Activated CD8-positive, alpha-beta memory T cell treated with anti-CD3 and anti-CD28 coated beads for 4 hours (primary cell): ENCODE measurements at places on chromosomes 7 and 10.
A peak's percentile ranks its signal among the peaks of the same experiment; 100 is the strongest.

GRCh38 chr10:94006591-94007550, 13.1 kb downstream of the PLCE1 start:
- DNase-seq, result no peak

DNA sequence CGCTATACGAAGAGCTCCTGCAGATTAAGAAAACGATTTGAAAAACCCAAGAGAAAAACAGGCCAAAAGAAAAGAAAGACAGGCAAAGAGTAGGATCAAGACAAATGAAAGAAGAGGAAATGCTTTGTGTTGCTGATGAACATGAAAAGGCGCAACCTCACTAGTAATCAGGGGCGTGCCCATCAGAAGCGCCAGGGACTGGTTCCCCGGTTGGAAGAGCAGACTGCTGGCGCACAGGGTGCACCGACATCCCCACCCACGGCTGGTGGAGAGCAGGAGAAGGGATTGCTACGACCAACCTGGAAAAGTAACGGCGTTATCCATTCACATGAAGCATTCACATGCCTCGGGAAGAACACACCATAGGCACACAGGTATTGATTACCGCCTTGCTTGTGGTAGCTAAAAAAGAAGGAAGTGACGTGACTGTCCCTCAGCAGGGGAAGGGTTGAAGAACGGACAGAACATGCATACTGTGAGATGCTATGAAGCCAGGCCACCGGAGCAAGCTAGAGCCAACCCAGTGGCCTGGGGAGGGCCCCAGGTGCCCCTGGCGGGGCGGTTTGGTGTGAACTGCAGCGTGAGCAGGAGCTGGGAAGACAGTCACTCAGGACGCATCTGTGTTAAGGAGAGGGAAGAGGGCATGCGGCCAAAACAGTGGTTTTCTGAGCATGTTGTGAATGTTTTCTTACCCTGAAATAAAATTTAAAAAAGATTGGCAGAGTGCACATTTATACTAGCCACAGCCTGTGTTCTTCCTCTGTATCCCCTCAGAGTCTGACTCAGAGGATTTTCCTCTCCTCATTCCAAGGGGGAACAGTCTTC, 18.3 kb downstream of the AGAP3 start:
- no peak for DNase-seq

- no peak for DNase-seq
These were observed 27.0 kb downstream of the CFAP46 start for GRCh38 chr10:132915411-132915810.

DNA sequence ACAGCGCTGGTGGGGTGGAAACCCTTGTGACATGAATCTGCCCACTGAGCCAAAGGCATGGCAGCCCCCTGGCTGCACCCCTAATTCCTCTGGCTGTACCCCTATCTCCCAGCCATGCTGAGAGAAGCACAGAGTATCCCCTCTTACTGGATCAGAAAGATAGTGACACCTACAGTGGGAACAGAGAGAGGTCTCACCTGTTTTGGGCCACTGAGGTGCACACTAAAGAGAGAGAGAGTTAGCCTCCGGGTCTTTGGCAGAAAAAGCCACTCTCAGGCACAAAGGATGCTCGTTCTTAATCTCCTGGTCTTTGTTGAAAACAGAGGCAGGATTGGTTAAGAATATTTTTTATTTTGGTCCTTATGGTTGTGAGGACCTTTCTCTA, 11.3 kb downstream of the TSPAN14 start:
- DNase-seq, result no peak

- no peak for DNase-seq
These were observed 169.1 kb downstream of the IMMP2L start for GRCh38 chr7:111393011-111393754.

- no peak for DNase-seq
These were observed 85.2 kb upstream of the GATAD1 start for GRCh38 chr7:92362131-92362530.

GRCh38 chr10:124217906-124218804, 124.8 kb upstream of the CHST15 start:
- DNase-seq, result no peak

- DNase-seq, result no peak
These were observed 9.8 kb upstream of the PNPLA8 start for GRCh38 chr7:108535744-108536143.

- no peak for DNase-seq
These were observed 46.6 kb downstream of the INSIG1 start for GRCh38 chr7:155344270-155344617.

DNA sequence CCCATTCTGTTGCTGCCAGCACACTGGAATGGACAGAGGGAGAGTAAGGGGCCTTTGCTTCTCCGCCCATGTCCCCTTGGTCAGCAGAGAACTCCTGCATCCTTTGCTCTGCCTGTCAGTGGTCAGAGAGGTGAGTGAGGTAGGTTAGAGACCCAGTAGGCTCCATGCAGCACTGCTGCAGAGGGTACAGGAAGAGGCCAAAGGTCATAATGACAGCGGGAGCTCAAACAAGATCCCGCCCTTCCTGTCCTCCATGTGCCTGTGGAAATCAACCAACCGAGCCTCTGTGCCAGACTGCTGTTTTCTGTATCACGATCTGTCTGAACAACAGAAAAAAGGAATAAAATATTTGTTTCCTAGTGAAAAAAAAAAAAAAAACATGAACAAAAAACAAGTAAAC, 81.4 kb downstream of the ZNF33B start:
- DNase-seq, result no peak

GRCh38 chr10:5827841-5828240, 14.6 kb upstream of the GDI2 start:
- DNase-seq, result no peak

DNA sequence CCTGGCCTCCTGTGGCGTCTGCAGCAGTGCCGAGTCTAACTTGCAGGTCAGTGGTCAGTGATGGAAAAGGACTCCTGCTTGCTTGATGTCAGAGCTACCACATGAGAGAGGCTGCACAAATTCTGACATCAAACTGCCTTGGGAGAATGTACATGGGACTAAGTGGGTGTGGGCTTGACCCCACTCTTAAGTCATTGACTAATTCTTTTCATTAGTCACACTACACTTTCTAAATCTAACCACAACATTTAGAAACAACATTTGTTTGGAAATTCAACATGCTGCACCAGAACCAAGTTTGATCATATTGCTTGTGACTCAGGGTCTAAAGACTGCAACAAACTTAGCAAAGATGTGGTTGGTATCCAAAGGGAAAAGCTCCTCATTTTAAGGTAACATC, 24.4 kb upstream of the CDC14C start:
- no peak for DNase-seq

GRCh38 chr7:64904008-64904407, 935 bp downstream of the ZNF273 start:
- no peak for DNase-seq

GRCh38 chr7:129801882-129802281, 150.9 kb downstream of the UBE2H start:
- no peak for DNase-seq

DNA sequence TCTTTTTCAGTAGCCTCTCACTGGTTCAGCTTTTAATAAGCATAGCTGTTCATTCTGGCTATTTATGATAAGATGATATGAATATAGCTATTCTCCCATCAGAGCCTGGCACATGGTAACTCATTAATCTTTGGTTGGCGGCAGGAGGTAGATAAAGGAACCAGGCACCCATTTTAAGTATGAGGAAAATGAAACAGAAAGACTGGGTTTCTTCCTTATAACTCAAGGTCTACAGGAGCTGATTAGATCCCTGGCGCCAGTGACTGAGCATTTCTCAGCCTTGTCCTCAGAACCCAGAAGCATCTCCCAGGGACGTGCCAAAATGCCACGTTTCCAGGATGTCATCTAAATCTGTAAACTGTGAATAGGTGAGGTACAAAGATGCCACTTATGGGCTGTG, 141.9 kb downstream of the TCF7L2 start:
- no peak for DNase-seq

- no peak for DNase-seq
These were observed 291.6 kb upstream of the CELF2 start for GRCh38 chr10:10726101-10726500.

DNA sequence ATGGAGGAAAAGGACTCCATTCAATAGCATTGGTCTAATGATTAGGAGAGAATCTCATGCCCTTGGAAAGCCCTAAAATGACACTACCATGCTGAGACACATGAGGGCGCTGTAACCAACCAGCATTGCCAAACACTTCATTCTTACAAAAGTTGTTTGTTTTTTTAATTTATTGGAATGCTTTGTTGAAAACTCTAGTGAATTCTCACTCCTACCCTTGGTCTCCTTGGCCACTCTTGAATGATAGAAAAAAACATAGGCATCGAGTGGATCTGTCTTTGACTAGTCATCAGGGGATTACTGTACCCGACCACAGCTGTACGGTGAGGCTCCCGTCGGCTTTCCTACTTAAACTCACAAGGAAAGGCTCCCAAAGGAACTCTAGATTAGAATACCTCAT, 29.3 kb upstream of the ADD3 start:
- peak; percentile 36 for DNase-seq

DNA sequence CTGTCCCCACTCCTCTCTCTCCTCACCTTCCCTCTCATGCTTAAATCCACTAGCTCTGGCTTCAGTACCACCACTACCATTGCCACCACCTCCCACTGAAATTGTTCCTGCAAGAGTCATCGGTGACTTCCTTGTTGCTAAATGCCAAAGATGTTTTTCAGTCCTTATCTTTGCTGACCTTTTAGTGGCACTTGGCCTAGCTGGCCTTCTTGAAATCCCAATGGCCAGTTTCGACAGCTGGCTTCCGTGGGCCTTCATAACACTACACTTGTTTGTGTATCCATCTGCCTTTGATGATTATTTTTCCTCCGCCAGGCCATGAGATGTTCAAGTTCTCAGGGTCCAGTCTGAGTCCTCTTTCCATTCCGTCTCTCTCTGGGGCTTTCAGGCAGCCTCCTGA, 118.2 kb upstream of the NANOS1 start:
- no peak for DNase-seq

DNA sequence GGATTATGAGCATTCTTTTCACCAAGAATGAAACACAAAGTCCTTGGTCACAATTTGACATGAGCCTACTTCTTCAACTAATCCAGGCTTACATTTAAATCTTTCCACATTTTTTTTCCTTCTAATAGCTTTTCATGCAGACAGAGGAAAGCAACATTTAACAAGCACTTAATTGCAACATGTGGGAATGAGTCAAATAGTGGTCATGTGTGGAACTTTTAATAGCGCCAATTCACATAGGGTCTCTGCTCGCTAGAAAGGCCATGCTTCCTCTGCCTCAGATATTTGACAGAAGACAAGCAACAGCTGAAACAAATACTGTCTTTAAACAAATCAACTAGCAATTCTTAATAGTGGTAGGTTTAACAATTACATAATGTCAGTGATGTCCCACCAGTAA, 285.9 kb upstream of the ETV1 start:
- DNase-seq, result no peak

DNA sequence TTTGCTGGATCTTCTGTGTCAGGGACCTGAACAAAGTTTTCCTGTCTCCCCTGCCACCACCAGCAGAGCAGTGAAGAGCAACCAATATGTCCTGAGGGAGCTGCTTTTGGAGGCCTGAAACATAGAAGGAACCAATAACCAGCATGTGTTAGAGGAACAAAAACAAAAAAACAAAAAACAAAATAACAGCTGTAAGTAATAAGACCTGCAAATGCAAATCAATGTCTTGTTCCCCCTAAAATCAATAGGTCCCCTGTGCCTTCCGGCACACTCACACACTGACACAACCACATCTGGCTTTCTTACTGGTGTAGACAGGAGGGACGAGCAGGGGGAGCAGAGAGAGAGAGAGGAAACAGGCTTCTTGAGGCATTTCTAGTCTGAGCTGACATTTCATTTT, 94.1 kb downstream of the NRG3 start:
- DNase-seq, result no peak

GRCh38 chr7:91683823-91684222, 196.7 kb downstream of the MTERF1 start:
- no peak for DNase-seq

GRCh38 chr7:112515989-112516388, 35.2 kb downstream of the LSMEM1 start:
- DNase-seq, result no peak

DNA sequence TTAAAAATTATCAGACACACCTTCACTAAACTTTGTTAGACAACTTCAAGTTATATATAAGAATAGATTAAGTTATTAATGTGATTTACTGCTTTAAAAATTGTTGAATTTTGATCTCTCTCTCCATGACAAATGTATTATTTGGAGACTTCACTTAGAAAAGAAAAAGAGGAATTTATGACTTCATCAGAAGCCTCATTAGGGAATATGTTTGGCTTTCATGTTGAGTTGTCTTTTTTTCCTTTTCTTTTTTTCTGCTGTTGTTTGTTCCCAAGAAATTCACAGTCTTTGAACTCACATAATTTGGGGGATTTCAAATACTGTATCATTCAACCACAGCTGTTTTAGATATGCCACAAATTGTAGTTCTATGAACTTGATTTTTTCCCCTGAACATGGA, 149.5 kb downstream of the PPP1R9A start:
- no peak for DNase-seq

DNA sequence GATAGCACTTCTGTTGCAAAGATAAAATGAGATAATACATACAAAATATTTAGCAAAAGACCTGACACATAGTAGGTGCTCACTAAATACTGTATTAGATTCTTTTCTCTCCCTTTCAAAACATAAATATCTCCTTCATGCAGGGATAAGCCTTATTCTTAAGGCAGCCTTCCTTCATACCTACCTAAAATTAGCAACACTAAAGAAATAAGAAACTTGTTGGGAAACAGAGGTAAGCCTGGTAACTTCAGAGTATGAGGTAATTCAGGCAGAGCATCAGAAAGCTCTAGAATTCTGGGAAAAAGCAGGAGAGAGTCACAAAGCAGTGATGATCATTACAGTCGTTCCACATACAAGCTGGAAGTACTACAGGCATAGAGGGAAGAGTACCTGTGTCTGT, 15.2 kb downstream of the HIBADH start:
- DNase-seq, result no peak

DNA sequence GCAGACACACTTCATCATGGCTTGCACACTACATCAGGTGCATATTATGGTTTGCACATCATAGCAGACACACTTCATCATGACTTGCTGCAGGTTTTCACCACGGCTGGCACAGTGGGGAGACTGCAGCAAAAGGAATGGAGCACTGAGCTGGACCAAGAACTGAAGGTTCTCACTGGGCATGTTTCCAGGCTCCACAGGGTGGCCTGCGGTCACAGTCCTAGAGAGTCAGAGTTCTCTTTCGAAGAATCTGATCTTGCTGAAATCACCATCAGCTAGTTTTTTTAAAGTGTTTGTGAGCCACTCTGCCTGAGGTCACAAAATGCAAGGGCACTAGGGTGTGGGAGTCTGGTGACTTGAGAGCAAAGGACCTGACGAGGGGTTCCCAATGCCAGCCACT, 140.4 kb upstream of the NPY start:
- no peak for DNase-seq

DNA sequence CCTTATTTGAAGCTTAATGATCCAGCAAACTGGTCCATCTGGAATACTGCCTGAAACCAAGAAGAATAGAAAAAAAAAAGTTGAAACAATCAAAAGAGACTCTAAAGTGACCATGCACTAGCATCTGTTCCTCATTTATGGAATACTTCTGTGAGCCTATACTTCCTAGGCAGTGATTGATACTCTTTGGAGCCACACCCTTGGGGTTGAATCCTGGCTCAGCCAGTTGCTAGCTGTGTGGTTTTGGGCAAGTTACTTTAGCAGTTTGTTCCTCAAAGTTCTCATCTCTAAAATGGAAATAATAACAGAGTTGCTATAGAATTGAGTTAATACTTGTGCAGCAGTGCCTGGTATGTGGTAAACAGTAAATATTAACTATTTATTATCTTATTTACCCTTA, 208.9 kb downstream of the GPR158 start:
- DNase-seq, result no peak
